Omental fat pad (tissue), 4 donors: ENCODE measurements at places on chromosomes 5 and 9.

DNA sequence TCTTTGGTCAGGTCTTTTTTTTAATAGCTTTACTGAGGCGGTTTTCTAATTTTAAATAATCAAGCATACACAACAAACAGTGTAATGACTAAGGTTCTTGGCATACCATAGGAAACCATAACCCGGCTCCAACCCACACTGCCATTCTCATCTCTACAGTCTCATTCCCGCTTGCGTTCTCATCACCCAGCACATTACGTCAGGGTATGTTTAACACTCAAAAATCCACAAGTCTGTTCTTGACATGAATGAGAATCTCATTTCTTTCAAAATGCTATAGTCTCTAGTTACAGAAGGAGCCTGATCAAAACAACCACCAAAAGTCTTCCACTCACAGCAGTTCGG lies 505 bp downstream of the C5orf34 start:
- no peak for DNase-seq

GRCh38 chr5:125140855-125141254 lies 394.4 kb upstream of the ZNF608 start:
- DNase-seq: no peak

DNA sequence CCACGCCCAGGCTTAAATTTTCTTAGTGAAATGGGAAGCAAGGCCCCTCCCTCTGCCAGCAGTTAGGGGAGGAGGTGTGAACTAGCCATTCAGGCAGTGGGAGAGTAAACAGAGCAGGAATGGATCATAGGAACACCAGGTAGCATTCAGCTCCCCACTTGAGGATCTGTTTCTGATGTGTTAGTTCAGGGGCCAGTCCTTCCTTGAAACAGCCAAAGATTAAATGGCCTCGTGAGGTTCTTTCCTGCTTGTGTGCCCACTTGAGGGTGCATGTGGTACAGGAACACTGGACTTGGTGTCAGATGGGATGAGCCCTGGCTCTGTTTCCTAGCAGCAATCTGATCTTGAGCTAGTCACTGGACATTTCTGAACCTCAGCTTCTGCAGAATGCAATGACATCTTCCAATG lies 21.2 kb downstream of the FAXDC2 start:
- no peak for DNase-seq

- DNase-seq: no peak
Measured at GRCh38 chr5:54637654-54638053, 120.1 kb downstream of the SNX18 start.

DNA sequence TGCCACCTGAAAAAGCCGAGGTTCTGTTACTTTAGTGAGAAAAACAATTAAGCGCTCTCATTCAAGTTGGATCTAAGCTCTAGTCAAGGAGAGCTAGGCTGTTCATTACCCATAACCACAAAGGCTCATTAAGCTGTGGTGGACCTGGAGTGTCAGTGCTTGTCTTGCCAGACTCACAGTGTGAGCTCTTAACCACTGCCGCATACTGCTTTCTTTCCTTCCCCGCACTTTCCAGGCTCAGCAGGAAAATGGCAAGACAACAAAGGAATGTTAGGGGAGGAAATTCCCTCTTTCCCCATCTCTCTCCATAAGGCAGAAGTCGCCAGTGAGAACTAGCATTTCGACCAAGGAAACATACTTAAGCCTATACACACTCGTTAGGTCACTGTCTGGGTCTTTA lies 467.3 kb downstream of the ENC1 start:
- DNase-seq: no peak

GRCh38 chr5:902129-902916 lies 9.6 kb downstream of the TRIP13 start:
- DNase-seq: no peak

GRCh38 chr9:21804331-21804730 lies 1.9 kb downstream of the MTAP start:
- no peak for DNase-seq

- no peak for DNase-seq
Measured at GRCh38 chr9:111615928-111616327, 15.2 kb upstream of the DNAJC25 start.

GRCh38 chr9:30178610-30179009 lies 2205.8 kb upstream of the ACO1 start:
- DNase-seq: no peak

GRCh38 chr9:127170103-127170502 lies 47.7 kb upstream of the ANGPTL2 start:
- no peak for DNase-seq

DNA sequence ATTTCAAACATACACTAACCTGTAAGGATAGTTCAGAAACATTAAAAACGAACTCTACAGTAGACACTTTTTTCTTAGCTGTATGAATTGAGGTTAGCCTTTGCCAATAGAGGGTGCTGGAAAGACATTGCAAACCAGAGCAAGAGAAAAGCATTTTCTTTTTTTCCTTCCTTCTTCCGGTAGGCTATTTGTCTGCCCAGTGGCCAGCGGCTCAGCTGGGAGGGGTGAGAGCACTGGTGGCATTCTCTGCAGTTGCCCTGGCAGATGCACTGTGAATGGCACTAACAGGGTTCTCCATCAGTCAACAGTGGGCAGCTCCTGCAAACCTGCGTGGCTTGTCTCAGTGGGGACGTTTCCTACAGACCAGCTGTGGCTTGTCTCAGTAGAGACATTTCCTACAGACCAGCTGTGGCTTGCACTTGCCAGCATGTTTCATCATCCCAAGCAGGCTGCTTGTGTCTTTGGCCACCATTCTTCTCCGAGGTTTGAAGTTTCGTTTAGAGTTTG lies 984.5 kb upstream of the CDH18 start:
- DNase-seq: no peak

- no peak for DNase-seq
Measured at GRCh38 chr9:94147776-94148175, 63.5 kb downstream of the PTPDC1 start.

- DNase-seq: no peak
Measured at GRCh38 chr5:59094864-59095263, 512.0 kb downstream of the RAB3C start.

DNA sequence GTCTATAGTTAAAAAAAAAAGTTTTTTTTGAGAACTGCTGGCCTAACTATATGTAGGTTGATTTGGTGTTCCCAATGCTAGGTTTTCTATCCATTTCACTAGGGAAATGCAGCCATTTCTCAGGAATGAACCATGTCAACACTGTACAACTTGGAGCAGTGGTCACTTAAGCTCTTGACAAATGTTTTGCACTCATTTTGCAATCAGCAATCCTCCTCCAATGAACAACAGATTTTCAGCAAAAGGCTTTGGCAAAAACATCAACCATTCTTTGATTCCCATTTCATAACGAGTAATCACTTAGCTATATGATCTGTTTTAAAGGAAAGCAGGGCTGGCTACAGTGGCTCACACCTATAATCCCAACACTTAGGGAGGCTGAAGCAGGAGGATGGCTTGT lies 17.9 kb downstream of the STRBP start:
- DNase-seq: no peak

DNA sequence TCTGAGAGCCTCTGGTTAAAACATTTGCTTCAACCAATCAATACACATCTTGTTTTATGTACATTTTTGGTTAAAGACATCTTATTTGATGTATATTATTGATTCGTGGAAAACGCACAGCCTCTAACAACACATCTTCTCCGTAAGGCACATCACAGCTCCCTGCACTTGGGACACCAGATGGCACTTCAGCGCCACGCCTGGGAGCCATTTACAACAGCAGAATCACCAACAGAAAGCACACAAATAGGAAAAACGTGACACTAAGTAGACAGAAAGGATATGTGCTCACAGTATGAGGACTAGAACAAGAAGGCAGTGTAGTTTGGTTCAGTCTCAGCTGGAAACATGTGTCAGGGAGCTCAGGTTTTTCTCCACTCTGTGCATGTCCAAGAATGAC lies 199.7 kb downstream of the ROR2 start:
- DNase-seq: no peak

- DNase-seq: no peak
Measured at GRCh38 chr9:7245976-7246580, 488.3 kb downstream of the KDM4C start.

DNA sequence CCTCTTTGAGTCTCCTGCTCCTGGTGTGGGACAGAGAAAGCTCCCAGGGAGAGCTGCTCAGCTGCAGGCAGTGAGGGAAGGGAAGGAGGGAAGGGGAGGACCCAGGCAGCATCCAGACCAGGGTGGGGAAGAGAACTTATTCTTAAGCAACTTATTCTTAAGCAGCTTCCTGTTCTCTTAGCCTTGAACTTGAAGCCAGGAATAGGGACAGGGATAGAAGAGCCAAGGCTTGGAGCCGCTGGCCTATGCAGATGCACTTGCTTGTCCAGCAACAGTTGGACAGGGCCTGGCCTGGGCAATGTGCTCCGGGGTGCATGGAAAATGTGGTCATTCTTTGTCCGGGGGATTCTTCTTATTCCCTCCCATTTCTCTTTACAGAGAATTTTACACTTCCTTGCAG lies 31.4 kb upstream of the SPTLC1 start:
- no peak for DNase-seq

DNA sequence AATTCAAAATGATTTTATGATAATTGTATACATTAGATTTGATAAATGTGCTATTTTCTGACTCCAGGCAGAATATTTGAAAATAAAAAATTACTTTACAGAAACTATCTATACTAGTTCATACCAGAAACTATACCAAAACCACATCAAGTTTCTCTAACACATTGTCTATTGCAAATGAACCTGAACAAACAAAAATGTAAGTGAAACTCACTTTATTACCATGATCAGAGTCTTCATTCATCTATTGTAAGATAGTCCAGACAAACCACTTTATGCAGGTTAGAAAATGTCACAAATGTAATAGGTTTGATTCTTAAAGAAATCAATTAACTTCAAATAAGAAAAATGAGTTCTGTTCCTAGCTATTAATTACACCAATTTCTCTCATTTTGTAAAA lies 99.4 kb downstream of the OXCT1 start:
- no peak for DNase-seq

DNA sequence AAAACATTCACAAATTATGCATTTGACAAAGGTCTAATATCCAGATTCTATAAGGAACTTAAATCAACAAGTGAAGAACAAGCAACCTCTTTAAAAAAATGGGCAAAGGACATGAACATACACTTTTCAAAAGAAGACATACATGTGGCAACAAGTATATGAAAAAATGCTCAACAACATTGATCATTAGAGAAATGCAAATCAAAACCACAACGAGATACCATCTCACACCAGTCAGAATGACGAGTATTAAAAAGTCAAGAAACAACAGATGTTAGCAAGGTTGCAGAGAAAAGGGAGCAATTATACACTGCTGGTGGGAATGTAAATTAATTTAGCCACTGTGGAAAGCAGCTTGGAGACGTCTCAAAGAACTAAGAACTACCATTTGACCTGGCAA lies 38.9 kb upstream of the TNFSF15 start:
- no peak for DNase-seq

- DNase-seq: no peak
Measured at GRCh38 chr5:68680366-68680765, 413.4 kb upstream of the SLC30A5 start.

- no peak for DNase-seq
Measured at GRCh38 chr9:2502760-2503159, 118.8 kb upstream of the VLDLR start.
